ENCODE measurements at places on chromosomes 7 and 10.

DNA sequence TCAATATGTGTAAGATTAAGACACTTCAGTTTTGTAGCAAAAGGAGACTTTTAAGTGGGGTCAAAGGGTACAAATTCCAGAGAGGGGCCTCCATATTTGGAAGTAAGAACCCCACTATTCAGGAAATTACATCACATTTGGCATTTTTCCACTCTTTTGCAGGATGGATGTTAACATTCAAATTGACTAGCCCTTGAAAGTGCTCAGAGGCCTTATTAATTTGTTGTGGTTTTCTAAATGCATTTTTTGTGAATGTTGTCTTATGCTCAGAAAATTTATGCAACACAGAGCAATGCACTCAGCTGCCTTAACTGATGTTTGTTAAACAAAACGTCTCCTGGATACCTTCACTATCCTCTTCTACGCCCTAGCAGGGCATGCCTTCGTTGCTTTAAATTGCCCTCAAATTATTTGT is 50.9 kb upstream of the PDLIM1 start:
- no peaks in the 10 kb centered on the region for H3K36me3 ChIP-seq
- no peaks in the 10 kb centered on the region for H3K27me3 ChIP-seq
- no peak overlapping the region for H3K27ac ChIP-seq
- no peak overlapping the region for H3K4me3 ChIP-seq
- DNase-seq = no peak

DNA sequence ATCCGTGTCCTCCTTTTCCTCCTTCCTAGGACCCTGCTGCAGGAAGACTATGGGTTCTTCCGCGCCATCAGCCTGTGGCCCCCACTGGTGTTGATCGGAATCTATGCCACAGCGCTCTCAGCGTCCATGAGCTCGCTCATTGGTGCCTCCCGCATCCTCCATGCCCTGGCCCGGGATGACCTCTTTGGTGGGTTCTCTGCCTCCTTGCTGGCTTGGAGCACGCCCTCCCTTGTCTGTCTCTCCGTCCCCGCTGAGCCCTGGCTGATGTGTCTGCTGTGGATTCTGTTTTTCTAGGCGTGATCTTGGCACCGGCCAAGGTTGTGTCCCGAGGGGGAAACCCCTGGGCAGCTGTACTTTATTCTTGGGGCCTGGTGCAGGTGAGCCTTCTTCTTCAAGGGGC is 7.3 kb upstream of the TRIP6 start:
- H3K36me3 ChIP-seq = peaks cover 15% of the 10 kb centered on the region
- no peaks in the 10 kb centered on the region for H3K27me3 ChIP-seq
- H3K4me1 ChIP-seq = peaks cover 6% of the 10 kb centered on the region
- DNase-seq = no peak
- no peak overlapping the region for H3K27ac ChIP-seq
- no peak overlapping the region for H3K4me3 ChIP-seq

GRCh38 chr10:13701157-13701919 is 114.6 kb downstream of the PRPF18 start:
- no peaks in the 10 kb centered on the region for H3K27me3 ChIP-seq
- H3K36me3 ChIP-seq = no peaks in the 10 kb centered on the region
- no peak overlapping the region for H3K4me3 ChIP-seq

DNA sequence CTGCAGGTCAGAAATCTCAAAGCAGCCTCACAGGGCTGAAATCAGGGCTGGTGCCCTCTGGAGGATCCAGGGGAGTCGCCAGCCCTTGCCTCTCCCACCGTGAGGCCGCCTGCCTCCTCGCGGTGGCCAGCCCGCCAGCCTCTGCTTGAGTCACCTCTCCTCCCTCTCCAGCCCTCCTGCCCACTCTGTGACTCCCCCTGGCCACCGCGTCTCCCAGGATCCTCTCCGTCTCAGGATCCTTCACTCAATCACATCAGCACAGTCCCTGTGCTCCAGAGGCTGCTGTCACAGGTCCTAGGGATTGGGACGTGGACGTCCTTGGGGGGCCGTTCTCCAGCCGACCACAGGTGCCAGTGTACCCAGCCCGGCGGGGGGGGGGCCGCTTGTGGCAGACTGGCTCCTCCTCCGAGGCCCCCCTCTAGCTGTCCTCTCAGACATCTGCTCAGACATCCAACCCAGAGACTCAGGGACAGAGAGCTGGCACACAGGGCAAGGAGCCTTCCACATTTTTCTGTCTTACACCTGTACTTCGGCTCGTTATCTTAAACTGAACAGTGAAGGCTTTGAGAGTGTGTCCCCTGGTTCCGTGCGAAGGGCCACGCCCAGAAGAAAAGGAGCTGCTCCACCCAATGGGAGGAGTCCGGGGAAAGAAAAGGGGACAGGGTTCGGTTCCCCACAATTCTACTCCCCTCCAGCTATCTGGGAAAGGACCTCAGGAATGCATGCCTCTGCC is 9.4 kb upstream of the PPP2R2D start:
- H3K36me3 ChIP-seq = no peaks in the 10 kb centered on the region
- no peaks in the 10 kb centered on the region for H3K27me3 ChIP-seq
- peaks cover 8% of the 10 kb centered on the region for H3K4me1 ChIP-seq
- no peak overlapping the region for H3K4me3 ChIP-seq
- no peak overlapping the region for H3K27ac ChIP-seq

DNA sequence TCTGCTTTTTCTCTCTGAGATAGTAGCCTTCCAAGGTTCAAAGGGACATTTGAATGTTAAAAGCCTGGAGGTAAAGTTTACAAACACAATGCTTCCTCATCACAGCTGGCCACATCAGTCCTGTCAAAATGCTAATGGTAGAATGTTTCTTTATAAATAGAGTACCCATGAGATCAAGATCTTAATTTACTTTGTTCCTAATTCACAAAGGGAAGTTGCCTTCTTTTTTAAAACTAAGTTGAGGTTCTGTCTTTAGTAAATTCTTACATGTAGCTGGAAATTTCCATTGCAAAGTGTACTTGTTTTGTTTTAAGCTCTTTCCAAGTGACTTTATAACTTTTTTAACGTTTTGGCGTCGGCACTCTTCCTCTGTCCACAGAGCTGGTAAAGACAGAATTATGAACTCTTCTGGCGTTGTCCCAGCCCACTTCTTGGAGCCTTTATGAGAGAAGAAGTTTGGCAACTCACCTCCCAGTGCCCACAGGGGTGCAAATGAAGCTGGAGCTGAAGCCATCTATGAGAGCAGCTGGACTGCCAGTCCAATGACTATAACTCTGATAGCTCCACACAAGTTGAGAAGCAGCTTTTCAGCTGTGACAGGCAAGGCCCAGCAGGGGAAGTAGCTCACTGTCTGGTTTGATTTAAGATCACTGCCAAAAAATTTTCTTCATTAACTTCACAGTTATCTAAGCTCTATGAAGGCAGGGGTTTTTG is 23.3 kb downstream of the FZD1 start:
- no peak for DNase-seq
- no peaks in the 10 kb centered on the region for H3K36me3 ChIP-seq
- H3K27me3 ChIP-seq = no peaks in the 10 kb centered on the region
- H3K27ac ChIP-seq = no peak overlapping the region
- no peaks in the 10 kb centered on the region for H3K4me1 ChIP-seq
